Activated T-helper 1 cell treated with Interleukin-2 at 50 U/mL for 16 hours (primary cell): ENCODE measurements at places on chromosomes 7 and 10.

DNA sequence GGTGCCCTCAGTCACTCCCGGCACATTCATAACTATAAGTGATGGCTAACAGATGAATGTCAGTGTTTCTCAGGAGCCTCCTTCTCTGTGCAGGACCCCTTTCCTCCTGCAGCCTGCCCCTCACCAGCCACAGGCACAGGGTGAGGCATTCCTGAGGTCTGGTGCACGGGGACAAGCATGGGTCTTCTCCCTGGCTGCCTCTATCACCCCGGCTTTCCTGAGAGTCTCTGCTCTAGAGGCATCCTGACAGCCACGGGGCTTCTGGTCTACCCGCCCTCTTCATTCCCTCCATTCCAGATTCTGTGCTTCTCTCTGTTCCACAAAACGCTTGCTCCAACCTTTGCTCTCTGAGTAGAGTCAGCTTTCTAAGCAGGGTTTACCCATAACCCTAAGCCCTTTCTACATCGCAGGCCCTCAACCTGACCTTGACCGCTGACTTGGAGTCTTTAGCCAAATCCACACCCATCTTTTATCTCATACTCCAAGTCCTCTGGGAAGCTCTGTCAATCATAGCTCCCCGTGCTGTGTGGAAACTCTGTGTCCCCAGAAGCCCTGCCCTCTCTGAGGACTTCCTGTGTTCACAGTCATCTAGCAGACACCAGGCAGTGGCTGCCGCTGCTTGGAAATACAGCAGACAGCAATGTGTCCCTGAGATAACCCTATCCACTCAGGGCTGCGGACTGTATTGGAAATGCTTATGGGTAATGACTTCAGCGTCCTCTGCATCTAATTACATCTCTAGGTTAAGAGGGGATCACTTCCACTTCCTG, 159.0 kb downstream of the SFMBT2 start:
- DNase-seq: no peak

DNA sequence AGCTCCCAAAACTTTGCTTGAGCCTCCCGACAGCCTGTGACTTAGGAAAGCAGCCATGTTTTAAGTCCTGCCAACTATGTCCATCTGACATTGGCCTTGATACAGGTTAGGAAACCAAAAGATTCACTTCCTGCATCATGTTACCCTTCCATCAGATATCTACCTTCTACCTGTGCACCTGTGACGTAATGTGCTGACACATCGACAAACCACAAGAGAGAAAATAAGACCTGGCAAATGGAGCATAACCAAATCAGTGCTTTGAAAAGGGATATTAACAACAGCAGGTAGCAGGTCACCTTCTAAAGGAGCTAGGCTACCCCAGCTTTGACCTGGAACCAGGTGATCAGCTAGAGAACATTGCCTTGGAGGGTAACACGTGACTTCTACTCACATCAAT, 14.8 kb upstream of the PRR15 start:
- no peak for DNase-seq

DNA sequence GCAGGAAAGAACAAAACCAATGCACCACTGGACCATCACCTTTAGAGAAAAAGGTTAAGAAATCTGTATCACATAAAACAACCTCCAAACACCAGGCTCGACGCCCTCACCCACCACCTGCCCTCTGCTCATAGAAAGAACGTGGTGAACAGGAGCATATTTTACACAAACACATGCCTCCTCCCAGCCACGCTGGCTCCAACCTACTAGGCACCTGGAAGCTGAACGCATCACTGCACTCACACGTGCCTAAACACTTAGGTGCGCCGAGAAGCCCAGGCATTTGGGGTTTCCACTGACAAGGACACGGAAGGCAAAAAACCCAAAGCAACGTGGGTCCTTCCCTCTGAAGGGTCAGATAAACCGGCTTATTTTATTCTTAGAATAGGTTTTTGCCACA, 56.0 kb downstream of the PTPRN2 start:
- no peak for DNase-seq

- DNase-seq: no peak
These were observed 14.6 kb downstream of the FAM149B1 start for GRCh38 chr10:73182568-73182967.

DNA sequence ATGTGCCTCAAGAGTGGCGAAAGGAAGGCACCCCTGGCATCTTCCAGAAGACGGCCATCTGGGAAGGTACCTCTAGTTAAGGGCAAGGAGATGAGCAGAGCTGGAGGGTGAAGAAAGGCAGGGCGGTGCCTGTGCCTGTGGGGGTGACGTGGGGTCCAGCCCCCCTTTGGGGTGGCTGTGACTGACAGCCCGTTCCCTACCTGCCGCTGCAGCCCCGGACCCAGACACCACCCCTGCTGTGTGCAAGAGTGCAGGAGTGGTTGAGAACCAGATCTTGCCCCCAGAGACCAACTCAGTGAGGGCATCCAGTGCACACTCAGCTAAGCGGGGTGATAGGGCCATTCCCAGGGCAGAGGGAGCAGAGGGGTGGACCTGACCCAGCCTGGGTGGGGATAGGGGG, 4.3 kb upstream of the MUC17 start:
- no peak for DNase-seq

DNA sequence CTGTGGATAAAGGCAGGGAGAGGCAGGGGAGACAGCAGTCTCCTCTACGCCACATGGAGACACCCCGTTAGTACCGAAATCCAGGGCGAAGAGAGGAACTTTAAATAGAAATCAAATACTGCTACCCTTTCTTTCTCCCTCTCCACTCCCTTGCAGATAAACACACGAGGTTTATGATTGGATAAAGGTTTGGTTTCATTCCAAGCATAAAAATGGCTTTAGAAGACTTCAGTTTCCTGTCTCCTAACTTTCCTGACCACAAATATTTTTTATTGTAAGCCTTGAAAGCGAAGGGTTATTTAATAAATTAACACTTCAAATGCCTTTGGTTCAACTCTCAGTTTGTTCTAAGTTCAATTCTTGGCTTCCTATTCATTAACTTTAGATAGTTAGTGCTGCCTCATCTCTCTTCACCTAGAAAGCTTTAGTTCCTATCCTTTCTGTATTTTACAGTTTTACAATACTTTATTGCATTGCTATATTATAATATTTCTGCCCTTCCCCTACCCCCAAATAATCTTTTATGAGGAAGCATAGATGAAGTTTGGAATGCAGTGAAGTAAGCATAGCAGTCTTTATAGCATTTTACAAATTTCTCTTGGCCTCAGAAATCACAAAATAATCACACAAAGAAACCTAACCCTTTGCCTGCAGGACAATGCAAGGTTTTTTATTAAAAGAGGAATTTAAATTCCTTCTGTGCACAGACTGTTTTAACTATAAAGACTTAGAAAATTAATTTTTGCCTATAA, 31.5 kb upstream of the ARID5B start:
- DNase-seq: no peak

DNA sequence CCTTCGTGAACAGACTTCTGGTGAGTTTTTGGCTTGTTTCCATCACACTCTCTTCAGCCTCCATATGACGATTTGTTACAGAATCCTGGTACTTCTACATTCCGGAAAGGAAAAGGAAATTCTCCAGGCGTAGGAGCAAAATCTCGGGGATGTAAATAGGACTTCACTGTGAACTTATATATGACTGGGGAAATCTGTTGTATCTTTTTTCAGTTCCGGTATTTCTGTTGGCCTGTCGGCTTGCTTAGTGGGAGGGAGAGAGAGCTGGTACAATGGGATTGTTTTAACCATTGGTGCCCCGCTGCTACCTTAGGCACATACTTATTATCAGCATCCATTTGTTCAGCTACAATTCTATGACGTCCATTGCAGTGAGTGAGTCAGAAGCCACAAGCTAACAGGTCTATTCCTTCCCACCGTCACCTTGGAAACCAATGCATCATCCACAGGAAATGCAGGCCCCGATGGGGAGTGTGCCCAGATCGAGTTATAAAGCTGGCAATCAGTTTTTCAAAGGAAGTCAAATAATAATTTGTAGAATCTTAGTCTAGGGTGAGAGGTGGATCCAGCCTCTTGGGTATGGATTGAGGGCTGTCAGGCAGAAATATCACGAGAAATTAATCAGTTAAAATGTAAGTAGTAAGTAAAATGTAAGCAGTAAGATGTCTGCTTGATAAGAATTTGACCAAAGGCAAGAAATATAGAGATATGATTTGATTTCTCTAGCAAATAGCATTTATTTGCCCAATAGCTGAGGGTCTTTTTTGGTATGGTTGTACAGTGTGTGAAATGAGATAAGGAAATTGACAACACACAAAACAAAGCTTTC, 92.0 kb upstream of the MKLN1 start:
- peak; percentile 58 for DNase-seq

GRCh38 chr10:35362701-35363350, 26.5 kb downstream of the CCNY start:
- no peak for DNase-seq

DNA sequence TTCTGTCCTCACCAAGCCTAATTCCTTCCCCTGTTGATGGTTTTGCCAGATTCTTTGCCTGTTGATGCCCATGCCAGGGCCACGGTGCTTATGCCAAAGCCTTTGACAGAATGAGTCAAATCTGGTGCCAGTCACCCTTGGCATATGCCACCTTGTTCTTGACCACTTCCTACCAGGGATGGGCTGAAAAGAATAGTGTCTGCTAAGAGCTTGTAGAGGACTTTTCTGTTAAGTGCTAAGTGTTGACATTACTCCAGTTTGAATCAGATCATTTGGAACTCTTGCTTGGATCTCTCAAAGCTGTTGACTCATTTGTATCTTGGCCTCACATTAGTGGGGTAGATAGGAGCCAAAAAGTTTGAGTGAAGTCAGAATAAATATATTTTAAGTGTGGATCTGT, 661.2 kb downstream of the AUTS2 start:
- DNase-seq: no peak

DNA sequence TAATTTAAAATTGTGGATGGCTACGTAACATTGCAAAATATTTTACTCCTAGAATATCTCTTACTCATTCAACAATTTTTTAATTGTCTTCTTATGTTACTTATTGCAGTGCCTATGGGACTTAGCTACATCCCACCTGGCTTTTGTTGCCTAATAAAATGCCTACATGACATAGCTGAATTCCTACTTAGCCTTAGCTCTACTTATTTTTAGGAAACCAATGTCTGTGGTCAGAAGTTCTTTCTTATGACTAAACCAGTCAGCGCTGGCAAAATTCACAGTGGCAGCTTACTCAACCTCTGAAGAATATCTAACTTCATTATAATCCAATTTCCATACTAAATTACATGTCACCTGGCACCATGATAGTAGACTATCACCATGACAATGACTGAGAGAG, 1612.4 kb upstream of the LRRTM3 start:
- no peak for DNase-seq

GRCh38 chr7:92133133-92133736, 1.0 kb downstream of the CYP51A1 start:
- no peak for DNase-seq

DNA sequence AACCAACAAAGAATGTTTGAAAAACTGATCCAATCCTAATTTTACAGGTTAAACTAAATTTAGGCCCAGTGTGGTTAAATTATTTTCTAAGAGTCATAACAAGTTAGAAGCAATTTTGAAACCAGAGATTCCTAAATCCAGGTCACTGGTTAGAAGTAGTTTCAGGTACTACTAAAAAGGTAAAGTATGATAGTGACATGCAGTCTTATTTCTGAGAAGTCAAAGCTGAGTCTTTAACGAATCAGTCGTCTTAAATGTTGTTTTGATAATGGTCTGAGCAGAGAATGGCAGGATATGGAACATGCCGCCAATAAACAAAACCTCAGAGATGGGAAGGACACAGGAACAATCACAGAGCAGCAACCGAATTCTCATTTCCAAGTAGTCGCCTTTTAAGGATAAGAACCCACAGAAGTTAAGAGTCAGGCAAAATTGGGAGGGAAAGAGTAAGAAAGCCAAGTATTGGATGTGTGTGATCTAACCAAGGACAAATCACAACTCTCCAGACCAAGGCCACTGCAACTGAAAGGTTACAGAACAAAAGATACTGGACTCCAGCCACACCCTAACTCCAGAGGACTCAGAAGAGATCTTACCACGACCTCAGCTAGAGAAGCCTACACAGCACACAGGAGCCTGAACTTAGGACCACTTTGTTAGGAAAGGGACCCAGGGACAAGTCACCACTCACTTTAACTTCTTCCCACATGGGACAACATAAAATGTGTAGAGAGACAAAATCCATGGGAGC, 19.7 kb downstream of the TMEM243 start:
- no peak for DNase-seq

GRCh38 chr7:128017460-128017859, 13.8 kb downstream of the LRRC4 start:
- no peak for DNase-seq
